ENCODE measurements at places on chromosomes 6 and 20. TPM values are rescaled to one million over a fixed set of nuclear protein-coding genes. Genes with fewer than 3 reads are reported as not detected.

- no peaks in the 10 kb centered on the region for H3K36me3 ChIP-seq
- no peak overlapping the region for H3K27ac ChIP-seq
- H3K4me1 ChIP-seq = no peaks in the 10 kb centered on the region
- no peak for DNase-seq
- H3K4me3 ChIP-seq = no peak overlapping the region
Measured at GRCh38 chr6:89509777-89510281, 76.9 kb downstream of the ANKRD6 start.

DSE gene
- total RNA-seq = 102 TPM

GRCh38 chr20:17467120-17467655, 64.0 kb downstream of the BFSP1 start:
- no peaks in the 10 kb centered on the region for H3K36me3 ChIP-seq
- H3K4me1 ChIP-seq = no peaks in the 10 kb centered on the region
- no peak overlapping the region for H3K27ac ChIP-seq
- no peak overlapping the region for H3K4me3 ChIP-seq
- peaks cover 7% of the 10 kb centered on the region for H3K27me3 ChIP-seq

- H3K4me3 ChIP-seq = no peak overlapping the region
- H3K4me1 ChIP-seq = peaks cover 6% of the 10 kb centered on the region
- no peaks in the 10 kb centered on the region for H3K36me3 ChIP-seq
- H3K27me3 ChIP-seq = peaks cover 12% of the 10 kb centered on the region
Measured at GRCh38 chr20:43559147-43559987, 540 bp downstream of the SGK2 start.

DNA sequence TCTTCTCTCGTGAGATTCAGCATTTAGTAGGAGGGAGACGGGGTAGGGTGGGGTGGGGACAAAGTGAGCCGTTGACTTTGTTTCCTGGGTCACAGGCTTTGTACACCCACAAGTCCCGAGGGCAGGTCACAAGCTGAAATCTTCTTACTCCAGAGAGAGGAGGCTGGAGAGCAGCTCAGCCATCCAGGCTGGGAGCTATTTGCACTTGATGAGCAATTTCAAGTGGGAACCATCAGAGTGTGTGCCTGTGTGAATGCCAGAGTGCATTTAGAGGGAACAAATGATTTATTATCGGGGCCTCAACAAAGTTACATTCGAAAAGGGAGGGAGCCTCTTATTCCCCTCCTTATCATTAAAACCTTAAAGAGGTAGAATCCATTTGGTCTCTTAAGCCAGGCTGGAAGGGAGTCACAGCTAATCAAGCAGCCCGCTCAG, 155.7 kb upstream of the JARID2 start:
- 0 out of 2 replicates have a peak, but pooled peaks cover 10% of the 10 kb centered on the region for H3K4me1 ChIP-seq
- peaks cover 6% of the 10 kb centered on the region for H3K27me3 ChIP-seq
- H3K27ac ChIP-seq = no peak overlapping the region
- no peaks in the 10 kb centered on the region for H3K36me3 ChIP-seq
- no peak overlapping the region for H3K4me3 ChIP-seq

DNA sequence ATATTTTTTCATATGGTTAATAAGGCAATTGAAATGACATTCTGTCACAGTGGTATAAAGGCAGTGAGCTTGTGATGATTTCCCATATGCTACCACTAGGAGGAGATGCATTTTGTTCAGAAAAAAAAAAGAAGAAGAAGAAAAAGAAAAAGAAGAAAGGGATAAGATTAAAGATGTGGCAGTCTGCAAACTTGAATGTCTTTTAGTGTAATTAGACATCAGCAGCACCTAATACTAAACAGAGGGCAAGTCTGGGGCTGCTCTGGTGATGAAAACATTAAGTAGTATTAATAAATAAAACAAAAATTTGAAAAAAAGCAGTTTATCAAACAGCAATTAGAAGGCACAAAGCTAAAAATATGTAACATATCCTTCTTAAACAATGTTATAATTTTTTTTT, 95.4 kb upstream of the DEFB112 start:
- H3K27ac ChIP-seq = no peak overlapping the region
- H3K4me3 ChIP-seq = no peak overlapping the region
- no peak for DNase-seq
- no peaks in the 10 kb centered on the region for H3K27me3 ChIP-seq

TREM1 gene
- not detected for total RNA-seq
